ENCODE measurements at places on chromosomes 5 and 9.

DNA sequence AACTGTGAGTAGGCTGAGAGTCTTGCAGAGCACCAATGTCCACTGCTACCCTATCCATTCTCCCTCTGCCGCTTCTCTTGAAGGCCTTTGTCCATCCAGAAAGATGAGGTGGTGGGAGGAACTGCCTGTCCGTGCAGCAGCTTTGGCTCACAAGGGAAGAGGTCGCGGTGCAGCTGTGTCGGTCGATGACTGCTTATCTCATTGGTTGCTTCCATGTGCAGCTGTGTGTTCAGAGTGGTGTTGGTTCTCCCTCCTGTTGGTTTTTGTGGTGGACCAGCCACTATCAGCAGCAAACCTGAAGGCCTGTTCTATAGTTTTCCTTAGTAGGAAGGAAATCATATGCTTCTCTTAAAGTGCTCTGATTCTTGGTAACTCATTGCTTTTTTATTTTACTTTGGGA lies 40.7 kb downstream of the SPTAN1 start:
- DNase-seq: no peak

- no peak for DNase-seq
Measured at GRCh38 chr5:136058972-136059354, 30.2 kb downstream of the TGFBI start.

DNA sequence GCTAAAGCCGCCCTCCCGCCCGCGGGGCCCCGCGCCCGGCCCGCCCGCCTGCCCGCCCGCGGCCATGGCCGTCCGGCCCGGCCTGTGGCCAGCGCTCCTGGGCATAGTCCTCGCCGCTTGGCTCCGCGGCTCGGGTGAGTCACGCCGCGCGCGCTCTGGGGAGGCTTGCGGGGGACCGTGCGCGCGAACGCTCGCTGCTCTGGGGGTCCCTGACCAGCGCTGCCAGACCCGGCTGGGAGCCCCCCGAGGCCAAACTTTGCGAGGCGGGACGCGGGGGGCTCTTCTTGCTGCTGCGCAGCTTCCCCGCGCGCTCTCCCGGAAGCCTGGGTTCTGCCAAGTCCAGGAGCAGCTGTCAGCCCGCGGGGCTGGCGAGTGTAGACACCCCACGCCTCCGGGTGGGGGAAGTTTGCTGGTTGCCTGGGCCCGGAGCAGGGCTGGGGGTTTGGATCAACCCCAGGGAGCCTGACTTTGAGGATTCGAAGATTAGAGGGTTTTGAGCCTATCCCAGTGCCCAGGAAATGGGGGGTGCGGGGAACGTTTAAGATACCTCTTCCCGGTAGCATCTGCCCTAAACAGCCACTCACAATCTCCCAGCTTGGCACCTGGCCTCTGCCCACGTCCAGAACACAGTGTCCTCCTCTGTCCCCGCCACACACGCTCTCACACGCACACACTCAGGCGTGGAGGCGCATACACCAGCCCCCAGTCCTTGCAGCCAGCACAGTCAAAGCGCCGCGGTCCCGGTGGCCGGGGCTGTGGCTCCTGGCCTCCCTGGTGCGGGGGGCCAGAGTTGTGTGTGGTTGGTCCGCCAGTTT lies 535 bp downstream of the UNC5A start:
- DNase-seq: no peak

GRCh38 chr5:9932770-9933169 lies 302.6 kb upstream of the TAS2R1 start:
- no peak for DNase-seq

GRCh38 chr5:124410539-124411488 lies 335.6 kb downstream of the ZNF608 start:
- no peak for DNase-seq

DNA sequence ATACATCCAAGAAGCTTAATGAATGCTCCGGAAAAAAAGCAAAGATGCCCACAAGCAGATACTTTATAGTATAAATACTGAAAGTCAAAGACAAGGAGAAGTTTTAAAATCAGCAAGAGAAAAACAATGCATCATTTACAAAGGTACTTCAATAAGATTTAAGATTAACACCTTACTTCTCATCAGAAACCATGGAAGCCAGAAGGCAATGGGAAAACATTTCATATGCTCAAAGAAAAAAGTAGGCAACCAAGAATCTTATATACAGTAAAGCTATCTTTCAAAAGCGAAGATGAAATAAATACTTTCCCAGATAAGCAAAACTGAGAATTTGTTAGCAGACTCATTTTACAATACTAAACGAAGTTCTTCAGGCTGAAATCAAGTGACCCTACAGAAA lies 51.1 kb downstream of the ABHD17B start:
- no peak for DNase-seq

DNA sequence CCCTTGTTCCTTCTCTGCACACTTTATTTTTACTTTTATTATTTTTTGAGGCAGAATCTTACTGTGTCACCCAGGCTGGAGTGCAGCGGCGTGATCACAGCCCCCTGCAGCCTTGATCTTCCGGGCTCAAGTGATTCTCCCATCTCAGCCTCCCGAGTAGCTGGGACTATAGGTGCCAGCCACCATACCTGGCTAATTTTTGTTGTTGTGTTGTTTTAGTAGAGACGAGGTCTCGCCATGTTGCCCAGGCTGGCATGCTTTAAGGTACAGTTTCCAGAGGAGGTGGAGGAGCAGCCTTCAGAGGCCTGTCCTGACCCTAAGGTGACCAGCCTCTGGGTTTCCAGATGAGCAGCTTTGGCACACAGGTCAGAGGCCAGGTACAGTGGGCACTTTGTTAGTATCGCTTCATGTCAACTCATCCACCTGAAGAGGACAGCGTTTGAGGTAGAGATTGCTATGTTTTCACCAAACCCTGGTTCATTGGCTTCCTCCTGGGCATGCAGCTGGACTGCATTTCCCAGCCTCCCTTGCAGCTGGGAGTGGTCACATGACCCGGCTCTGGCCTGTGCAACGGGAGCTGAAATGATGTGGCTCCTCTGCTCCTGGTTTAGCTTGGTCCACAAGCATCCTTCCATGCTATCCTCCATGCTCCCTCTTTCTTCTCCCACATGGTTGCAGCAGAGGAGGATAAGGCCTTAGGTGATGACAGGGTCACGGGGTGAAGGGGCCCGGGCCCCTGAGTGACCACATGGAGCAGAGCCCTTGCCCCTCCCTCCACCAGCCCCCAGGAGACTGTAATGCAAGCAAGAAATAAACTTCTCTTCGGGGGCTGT lies 139.3 kb upstream of the IER5L start:
- DNase-seq: no peak

DNA sequence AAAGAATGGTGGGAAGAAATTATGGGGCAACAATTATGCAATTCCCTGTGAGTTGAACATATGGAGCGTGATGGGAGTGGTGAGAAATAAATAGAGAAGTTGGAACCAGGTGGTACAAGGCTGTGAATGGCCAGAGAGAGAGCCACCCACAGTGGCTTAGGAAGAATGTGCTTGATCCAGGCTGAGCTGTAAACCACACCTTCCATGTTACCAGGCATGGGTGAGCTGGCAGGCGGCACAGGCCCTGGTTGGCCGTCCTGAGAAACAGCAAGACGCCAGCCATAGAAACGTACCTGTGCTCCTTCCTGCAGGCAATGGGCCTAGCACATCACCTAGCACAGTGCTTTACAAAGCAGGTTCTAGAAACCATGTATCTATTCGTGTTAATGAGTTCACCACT lies 74.3 kb downstream of the EPB41L4B start:
- DNase-seq: no peak
